Chondrocyte (in vitro differentiated cells): ENCODE measurements at places on chromosomes 13 and 19. TPM values are rescaled to one million over a fixed set of nuclear protein-coding genes. Genes with fewer than 3 reads are reported as not detected.

GRCh38 chr13:55001881-55002280 lies 1973.3 kb downstream of the OLFM4 start:
- DNase-seq = no peak

DNA sequence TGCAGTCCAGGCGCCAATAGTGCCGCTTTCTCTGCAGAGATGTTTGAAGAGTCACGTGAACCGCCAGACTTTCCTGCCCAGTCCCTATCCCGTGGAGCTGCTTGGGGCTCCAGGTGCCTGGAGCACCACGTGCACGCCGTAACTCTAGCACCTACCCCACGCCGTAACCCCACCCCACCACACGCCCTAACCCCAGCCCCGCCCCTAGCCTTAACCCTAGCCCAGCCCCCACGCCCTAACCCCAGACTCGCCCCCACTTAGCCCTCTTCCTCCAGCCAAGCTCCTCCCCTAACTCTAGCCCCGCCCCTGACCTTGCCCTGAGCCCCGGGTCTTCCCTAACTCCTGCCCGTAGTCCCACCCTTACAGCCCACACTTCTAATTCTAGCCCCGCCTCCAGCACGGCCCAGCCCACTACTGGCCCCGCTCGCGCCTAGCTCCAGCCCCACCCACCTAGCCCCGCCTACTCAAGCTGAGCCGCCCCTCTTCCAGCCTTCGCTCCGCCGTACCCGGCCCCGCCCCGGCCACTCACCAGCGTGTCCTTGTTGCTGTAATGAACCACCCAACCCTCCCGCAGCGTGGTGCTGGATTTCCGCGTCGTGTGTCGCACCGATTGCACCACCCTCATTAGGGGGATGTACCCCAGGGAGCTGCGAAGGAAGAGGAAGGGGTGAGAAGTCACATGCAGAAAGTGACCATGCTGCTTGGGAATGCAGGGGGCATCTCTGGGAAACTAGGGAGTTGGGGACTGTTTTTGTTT lies 19.5 kb downstream of the PRKD2 start:
- DNase-seq = no peak

DNA sequence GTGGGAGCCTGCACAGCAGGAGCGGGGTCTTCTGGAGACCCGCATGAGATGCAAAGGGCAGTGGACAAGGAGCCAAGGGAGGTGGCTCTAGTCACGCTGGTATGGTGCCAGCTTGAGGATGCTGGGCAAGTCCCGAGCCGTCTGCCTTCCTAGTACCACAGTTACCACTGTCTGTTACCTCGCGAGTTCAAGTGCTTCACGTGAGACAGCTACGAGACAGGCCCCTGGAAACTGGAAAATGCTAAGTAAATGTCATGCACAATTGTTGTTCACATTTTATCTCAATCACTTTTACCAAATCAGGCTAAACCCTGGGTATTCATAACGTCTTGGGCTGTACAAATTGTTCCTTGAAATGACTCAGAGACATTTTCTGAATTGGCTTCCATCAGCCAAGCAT lies 155.7 kb downstream of the TNFRSF19 start:
- DNase-seq = no peak

DNA sequence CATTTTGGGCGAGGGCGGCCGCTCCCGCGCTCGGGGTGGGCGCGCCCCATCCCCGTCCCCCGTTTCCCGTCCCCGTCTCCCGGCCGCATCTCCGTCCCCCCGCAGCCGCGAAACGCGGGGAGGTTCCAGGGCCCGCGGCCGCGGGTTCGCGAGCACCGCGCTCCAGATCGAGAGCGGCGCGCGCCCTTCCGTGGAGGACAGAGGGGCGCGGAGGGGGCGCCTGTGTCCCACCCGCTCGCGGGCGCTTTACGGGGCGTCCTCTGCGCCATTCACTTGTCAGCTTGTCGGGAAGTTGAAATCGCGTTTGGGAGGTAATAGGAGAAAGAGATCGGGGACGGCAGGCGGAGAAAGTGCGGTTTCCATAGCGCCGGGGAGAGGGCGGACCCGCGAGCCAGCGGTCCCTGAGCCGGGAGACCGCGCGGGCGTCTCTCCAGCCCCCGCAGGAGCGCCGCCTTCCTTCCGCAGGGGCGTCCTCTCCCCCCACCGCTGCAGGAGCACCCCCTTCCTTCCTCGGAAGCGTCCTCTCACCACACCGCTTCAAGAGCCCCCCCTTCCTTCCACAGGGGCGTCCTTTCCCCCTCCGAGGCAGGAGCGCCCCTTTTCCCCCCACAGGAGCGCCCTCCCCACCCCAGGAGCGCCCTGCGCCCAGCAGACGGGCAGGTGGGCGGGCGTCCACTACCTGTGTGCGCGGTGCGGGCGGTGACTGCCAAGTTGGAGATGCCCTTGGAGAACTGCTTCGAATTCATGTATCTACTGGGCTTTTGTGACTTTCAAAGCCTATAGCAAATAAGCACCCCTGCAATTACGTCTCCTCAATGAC lies 962 bp upstream of the IRS2 start:
- no peak for DNase-seq

GRCh38 chr13:50526661-50527071 lies 316.8 kb downstream of the DLEU7 start:
- DNase-seq = no peak

GRCh38 chr13:44434766-44435141 lies 61.1 kb downstream of the SERP2 start:
- DNase-seq = no peak

DNA sequence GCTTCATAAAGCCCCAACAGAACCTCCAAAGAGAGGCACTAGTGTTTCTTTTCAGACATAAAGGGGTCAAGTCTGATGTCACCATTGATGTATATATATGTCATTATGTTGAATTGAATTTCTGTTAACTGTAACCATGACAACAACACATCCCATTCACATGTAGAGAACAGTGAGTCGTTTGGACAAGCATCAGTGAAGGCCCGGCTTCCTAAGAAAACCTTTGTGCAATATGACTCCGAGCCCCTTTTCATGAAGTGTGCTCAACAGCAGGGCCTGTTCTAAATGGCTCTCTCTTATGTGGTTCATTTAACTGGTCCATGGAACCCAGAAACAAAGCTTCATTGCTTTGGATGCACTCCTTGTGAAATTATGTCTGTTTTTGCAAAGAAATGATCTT lies 67.2 kb upstream of the UBL3 start:
- no peak for DNase-seq

DNA sequence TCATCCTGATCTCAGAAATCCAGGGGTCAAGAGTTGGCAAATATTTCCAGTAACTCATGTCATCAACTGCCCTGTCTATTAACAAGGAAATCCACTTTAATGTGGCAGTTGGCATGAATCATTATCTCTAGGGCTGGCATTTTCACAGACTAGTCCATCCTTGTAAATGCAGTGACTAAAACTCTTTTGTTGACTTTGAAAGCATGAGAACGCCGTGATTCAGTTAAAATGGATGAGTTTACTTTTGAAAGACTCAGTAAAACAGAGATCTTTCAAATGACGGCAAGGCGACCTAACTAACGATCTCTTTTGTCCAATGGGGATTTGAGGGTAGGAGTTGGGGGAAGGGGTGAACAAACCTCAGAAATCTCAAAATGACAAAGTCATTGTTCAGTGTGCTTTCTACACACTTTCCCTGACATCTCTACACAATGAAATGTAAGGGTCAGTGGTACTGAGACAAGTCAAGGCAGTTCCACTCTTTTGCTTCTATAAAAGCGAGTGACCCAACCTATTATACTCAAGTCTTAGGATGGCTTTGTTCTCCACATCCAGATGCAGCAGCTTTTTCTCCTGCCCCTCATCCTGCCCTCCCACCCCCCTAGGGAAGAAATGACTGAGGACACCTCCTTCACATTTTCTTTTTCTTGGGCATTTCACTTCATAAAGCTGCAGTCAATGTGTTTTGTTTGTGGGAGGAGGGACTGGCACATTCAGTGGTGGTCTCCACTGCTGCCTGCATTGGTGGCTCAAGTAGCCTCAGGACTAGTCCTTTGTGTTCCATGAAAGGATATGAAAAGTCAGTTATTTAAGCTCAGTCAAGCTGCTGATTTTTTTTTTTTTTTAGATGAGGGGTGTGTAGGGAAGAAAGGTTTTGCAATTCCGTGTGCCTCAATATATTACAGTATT lies 200.5 kb downstream of the ABCC4 start:
- DNase-seq = no peak

- no peak for DNase-seq
Observed at GRCh38 chr19:46821512-46822409, 28.9 kb downstream of the AP2S1 start.

DNA sequence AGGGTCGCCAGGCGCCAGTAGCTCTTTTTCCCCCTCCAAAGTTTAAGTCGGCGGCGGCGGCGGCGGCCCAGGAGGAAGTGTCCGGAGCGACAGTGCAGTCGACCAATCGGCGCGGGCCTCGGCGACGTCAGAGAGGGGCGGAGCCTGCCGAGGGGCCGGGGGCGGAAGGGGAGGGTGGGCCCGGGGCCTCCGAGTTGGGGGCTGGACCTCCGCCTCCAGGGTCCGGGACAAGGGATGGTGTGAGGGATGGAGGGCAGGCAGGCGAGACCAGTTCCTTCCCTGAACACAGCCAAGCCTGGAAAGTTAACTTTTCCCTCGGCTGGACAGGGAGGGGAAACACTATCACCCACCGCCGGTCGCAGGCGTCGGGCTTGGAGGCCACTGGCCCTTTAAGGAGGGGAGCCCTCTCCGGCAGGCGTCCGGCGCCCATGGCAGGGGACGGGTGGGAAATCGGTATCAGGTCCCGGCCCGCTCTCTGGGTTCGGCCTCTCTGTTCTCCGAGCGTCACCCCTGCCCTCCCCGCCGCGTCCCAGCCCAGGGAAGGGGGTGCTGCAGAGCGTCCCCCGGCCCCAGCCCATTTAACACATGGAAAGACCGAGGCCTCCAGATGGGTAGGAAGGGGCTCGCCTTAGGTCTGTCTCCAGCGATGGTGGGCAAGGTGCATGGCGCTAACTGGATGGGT lies at the start of gene PRKD2:
Gene PRKD2, minus strand, starts transcription at position 81 of the 682 bp plus-strand sequence. CDS start 744 bp downstream, outside the sequence.
- DNase-seq = no peak

DNA sequence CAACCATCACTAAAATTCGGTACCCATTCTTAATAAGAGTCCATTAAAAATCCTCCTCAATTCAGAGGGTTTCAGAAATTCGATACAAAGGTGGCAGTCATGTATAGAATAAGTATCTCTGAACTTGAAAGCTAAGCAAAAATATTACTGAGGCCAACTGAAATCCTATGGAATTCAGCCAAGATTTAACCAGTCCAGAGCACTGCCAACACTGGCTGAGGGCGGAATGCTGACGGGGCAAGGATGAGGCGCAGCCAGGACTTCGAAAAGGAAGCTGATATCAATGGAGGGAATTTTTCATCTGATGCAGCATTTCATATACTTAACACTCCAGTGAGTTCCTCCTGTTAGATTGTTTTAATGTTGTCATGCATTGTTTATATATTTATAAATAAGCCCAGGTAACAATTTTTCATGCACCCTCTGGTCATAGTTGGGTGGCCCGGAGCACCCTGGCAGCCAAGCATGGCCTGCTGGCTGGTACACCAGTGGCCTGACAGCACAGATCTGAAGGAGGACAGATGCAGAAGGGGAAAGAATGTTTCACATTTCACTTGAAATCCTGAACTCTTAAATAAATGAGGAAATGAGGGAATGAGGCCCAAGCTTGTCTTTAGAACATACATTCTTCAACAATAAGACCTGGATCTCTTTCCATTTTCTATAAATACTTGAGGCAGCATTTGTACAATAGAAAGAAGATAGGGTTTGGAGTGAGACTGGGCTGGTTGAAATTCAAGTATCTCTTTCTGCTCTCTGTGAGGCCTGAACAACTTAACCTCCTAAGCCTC lies 41.5 kb downstream of the WDFY2 start:
- no peak for DNase-seq

- DNase-seq = no peak
Observed at GRCh38 chr19:7534531-7535046, 928 bp upstream of the PNPLA6 start.

GRCh38 chr19:29623726-29624488 lies 17.8 kb downstream of the POP4 start:
- DNase-seq = peak; percentile 93

Gene ZNF536
- total RNA-seq = not detected in 3 replicates

Gene ZNF382
- 10.7 to 17.3 TPM (median 12.5 TPM) in 3 replicates for total RNA-seq

Gene SLC6A16
- 3.5 to 5.2 TPM (median 3.5 TPM) in 3 replicates for total RNA-seq

Gene URAD
- not detected in 3 replicates for total RNA-seq

Gene CCDC8
- total RNA-seq = 39.3 to 53.2 TPM (median 39.5 TPM) in 3 replicates

Gene SEMA6B
- 4.2 to 5.3 TPM (median 4.3 TPM) in 3 replicates for total RNA-seq
